ENCODE measurements at places on chromosomes 5 and 9.

GRCh38 chr5:42582723-42583122 is 159.5 kb downstream of the GHR start:
- DNase-seq, result no peak

GRCh38 chr5:2260211-2261003 is 377.7 kb upstream of the IRX4 start:
- no peak for DNase-seq

DNA sequence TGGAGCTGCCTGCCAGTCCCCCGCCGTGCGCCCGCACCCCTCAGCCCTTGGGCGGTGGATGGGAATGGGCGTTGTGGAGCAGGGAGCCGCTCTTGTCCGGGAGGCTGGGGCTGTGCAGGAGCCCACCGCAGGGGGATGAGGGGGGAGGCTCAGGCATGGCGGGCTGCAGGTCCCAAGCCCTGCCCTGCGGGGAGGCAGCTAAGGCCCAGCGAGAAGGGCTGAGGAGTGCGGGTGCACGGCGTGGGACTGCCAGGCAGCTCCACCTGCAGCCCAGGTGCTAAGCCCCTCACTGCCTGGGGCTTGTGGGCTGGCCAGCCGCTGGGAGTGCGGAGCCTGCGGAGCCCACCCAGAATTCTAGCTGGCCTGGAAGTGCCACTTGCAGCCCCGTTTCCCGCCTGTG is 991.7 kb upstream of the ARRDC3 start:
- DNase-seq, result no peak

DNA sequence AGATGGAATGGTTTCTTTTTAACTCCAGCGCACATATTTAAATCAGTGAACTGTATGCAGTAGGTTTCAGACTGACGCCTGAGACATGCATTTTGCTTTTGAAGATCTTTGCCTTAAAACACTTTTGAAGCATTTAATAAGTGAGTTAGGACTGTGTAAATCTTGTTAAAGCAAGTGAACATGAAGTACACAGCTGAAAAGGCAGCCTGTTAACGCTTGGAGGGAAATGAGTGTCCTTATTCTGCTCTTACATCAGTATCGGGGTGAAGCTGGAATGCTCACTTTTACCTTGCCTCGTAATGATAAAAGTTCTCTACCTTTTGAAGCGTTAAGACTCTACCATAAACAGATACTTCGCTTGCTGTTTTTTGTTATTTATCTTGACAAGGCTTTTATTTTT is 552.2 kb downstream of the ZNF608 start:
- DNase-seq, result no peak

GRCh38 chr5:118981783-118982182 is 6.6 kb downstream of the DTWD2 start:
- no peak for DNase-seq

GRCh38 chr5:38576442-38576841 is 20.0 kb upstream of the LIFR start:
- no peak for DNase-seq

- no peak for DNase-seq
Observed at GRCh38 chr9:2083479-2083878, 68.3 kb downstream of the SMARCA2 start.

DNA sequence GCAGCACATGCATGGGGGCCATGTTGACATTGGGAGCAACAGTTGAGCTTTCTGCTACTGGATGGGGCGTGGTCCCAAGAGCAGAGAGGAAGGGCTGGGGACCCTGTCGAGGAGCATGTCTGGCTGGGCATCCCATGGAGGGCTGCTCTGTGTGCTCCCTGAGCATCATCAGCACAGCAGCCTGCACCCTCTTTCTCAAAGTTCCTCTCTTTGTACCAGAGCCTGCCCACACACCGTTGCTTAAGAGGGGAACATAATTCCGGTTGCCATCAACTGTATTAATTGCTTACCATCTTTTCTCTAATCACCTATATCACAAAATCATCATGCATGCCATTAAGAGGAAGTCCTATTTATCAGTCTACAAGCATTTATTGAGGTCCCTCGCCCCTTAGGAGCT is 55.2 kb upstream of the DIRAS2 start:
- no peak for DNase-seq

- no peak for DNase-seq
Observed at GRCh38 chr5:41270423-41271251, 57.3 kb upstream of the C6 start.

- no peak for DNase-seq
Observed at GRCh38 chr5:53110156-53110555, 599 bp upstream of the MOCS2 start.

GRCh38 chr5:14147210-14147609 is 4.1 kb downstream of the TRIO start:
- DNase-seq, result no peak

DNA sequence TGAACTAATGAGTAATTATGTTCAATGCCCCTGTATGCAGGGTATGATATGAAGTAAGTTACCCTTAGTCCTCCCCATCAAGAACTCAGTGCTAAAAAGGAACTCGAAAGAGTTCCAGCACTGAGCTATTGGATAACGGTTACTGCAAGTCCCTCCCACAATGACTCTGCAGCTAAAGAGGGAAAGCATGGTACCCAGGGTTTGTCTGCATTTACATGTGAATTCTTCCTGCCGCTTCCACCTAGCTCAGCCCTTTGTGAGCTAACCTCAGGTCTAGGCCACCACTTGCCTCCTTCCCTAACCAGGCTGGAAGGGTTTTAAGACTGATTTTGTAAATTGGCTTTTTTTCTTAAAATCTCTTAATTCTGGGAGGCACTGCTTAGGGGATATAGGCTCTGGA is 376.8 kb downstream of the EBF1 start:
- no peak for DNase-seq

DNA sequence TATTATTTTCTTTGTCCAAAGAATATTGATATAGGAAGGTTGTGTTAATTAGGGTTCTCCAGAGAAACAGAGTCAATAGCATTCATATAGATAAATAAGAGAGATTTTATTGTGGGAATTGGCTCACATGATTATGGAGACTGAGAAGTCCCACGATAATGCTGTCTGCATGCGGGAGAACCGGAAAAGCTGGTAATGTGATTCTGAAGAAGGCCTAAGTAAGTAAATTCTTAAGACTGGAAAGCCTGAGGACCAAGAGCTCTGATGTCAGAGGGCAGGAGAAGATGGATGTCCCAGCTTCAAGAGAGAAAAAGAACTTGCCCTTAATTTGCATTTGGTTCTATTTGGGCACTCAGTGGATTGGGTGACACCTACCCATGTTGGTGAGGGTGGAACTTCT is 307.4 kb upstream of the C9orf72 start:
- DNase-seq, result no peak

DNA sequence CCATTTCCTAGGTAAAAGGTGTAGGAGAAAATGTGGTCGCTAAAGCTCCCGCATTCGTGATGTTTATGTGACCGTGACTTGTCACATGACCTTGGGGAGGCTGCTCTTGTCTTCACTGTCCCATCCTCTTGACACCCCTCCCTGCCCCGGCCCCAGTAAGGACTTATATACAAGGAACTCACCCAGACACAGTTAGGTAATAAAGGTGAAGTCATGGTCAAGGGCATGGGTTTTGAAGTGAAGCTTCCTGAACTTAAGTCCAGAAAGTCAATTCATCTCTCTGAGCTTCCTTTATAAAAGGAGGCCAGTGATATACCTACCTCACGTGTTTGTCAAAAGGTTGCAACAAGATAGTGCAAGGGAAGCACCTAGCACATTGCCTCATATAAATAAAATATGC is 17.6 kb downstream of the FGF1 start:
- DNase-seq, result no peak

DNA sequence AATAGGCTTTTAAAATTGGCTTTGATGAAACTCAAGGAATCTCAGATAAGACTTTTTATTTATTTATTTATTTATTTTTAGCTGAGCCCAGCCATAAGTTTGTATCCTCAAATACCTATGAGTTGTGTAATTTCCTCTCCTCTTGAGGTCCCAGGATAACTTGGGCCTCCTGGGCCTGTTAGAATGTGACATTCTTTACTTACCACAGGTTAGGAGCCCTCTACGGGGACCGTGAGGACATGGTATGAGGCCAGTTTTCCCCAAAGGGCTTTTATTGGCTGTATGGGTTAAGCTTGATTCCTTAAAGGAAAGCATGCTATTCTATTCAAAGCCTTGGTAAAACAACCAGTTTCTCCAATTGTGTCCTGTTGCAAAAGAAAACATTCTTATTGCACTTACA is 16.9 kb downstream of the SHISAL2B start:
- DNase-seq, result no peak

GRCh38 chr9:69871118-69871834 is 50.7 kb downstream of the CFAP95 start:
- no peak for DNase-seq

DNA sequence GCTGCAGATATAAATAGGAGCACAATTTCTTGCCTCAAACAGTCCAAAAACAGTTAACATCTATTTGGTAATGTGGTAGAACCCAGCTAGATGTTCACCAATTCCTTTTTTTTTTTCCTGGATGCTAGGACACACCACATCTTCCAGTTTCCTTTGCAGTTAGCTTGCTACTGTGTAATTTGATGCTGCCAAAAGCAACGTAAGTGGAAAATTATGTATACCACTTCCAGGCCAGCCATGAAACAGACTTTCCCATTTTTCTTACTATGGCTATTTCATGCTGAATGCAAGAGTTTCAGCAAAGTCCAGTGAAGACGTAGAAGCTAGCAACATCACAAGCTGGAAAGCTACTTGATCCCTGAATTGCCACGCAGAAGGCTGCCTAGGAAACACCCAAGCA is 667.2 kb downstream of the TLE1 start:
- no peak for DNase-seq

DNA sequence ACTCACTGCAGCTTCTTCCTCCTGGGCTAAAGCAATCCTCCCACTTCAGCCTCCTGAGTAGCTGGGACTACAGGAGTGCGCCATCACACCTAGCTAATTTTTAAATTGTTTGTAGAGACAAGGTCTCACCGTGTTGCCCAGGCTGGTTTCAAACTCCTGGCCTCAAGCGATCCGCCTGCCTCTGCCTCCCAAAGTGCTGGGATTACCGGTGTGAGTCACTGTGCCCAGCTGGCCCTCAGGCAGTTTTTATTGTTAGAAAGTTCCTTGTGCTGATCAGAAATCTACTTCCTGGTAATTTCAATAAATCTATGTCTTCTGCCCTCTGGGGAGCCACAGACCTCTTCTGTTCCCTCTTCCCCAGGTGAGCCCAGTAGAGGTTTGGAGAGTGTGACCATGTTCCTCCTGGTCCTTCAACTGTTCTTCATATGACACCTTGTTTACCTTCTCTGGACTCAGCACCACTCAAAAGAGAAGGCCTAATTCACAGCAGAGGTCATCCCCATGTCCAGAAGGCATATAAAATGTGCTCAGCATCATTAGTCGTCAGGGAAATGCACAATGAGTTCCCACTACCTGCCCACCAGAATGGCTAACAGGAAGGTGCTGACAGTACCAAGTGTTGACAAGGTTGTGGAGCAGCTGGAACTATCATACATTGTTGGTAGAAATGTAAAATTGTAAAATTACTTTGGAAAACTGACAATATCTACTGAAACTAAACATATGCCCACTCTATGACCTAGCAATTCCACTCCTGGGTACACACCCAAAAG is 10.4 kb downstream of the TMOD1 start:
- DNase-seq, result no peak

- DNase-seq, result no peak
Observed at GRCh38 chr5:33892620-33893137, 889 bp upstream of the ADAMTS12 start.

DNA sequence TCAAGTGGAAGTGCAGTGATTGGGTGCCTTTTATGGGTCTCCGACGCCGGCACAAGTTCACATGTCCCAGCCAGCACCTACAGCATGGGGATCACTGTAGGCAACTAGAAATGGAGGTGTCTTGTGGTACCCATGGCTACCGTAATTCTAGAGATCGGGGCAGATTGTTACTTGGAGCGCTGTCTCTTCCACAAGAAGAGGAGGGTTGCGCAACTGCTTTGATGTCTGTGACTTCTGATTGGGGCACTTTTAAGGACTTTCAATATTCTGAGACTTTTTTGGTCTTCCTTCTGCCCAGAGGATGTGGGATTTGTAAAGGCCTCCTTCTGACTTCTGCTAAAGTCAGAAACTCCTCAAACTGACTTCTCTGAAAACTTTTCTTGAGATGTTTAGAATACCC is 41.9 kb downstream of the GLRX start:
- no peak for DNase-seq

GRCh38 chr5:16593013-16593412 is 23.8 kb downstream of the RETREG1 start:
- DNase-seq, result no peak

DNA sequence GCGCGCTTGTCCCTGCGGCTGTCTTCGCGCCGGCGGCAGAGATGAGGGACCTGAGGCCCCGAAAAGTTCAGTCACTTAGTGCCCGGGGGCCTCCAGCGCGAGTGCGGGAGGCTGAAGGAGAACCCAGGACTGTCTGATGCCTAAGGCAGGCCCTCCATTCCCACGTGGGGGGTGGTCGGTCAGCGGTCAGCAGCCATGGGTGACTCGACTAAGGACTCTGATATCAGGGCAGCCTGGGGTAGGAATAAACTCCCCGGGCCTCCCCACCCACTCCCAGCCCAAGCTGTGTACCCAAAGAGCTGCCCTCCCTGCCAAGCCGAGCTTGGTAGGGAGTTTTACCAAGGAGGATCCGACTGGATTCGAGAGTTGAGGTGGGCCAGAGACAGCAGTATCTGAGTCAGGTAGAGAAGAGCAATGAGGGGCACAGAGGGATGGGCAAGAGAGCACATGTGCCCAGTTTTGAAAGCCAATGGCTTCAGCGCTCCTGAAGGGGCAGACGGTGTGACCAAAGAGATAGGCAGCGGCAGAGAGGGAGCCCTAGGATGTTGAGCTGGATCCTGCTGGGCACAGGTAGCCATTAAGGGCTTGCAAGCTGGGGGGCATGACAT is 787 bp downstream of the FGFR4 start:
- no peak for DNase-seq

DNA sequence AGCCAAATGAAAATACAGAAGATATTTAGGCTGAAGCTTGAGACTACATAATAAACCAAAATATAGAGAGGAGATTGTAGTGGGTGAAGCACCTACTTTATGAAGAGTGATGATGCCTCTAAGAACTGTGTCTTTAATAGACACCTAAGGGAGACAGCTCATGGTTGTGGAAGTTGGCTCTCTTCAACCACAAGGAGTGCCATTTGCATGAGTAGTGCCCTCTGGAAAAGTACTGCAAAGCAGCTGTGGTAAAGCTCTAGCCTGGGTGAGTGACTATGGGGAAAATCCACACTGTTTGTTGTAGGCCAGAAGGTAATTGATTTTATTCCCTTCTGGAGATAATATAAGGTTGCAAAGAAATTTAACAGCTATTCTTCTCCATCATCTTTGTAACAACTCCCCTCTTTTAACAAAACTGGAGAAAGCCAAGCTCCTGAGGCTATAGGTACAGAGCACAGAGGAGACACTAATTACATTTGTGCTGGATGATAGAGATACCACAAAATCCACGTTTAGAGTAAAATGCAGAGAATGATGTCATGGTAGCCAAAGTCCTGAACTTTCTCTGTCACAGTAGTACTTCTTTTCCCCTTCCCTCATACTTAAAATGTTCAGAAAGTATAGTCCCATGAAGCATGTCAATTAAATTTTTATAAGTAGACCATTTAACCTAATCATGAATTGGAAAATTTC is 122.8 kb downstream of the STARD4 start:
- no peak for DNase-seq
